ENCODE measurements at places on chromosomes 4 and X.

GRCh38 chr4:87100168-87100567, 120.2 kb downstream of the KLHL8 start:
- no peak for DNase-seq

GRCh38 chrX:31649201-31649600, 577.4 kb upstream of the FTHL17 start:
- DNase-seq: no peak

DNA sequence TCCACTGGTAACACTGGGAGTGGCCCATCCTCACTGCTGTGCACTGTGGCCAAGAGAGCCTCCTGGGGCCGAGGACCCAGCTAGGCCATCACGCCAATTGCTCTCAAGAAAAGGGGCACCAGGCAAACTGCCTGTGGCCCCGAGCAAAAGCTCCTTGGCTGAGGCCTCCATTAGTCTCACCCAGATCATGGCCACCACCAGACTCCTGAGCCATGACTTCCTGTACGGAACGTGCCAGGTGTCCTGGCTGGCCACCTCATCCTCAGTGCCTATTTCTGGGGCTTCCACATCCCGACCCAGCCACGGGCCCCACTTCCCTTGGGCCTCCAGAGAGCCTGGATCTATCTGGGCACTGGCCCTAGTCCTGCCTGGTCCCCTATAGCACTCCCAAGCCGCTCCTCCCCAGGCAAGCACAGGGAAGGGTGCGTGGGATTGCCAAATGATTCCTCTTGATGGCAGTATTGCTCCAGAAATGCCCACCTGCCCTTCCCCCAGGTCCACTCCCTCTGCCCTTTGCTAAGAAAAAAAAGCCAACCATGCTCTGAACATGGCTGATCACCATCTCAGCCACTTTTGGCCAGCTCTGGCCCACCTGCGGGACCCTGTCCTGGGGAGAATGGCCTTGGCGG, 212.6 kb upstream of the AGTR2 start:
- DNase-seq: no peak

- DNase-seq: no peak
Measured at GRCh38 chr4:86848136-86848535, 1.0 kb downstream of the SLC10A6 start.

DNA sequence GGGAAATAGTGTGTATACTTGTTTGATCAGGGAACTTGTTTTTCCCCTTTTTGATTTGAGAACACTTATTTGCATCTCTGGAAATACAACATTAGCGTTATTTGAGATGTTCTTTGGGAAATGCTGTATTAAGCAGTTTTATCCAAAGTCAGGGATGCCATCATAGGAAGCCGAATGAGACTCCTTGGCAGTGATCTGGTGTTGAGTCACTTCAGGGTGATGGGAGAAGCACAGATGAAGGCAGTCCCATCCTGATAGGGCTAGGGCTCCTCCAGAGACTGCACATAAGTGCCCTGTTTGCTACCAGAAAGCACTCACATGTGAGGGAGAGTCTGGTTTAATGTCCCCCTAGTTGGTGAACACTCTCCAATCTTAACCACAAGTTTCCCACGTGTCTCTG, 62.3 kb downstream of the IL1RAPL1 start:
- DNase-seq: no peak

DNA sequence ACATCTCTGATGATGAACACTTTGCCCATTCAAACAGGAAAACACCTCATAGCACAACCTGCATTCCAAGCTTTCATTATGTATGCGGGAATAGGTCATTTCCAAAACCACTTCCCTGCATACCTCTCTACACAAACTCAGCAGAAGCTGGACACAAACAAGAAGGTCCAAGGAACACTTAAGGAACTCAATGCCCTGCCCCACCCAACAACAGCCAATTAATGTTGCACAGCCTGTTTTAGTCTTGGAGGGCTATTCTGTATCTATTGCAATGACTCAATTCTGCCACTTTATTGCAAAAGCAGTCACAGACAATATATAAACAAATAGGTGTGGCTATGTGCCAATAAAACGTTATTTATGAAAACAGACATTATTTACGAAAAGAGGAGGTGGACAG, 16.7 kb downstream of the OPHN1 start:
- no peak for DNase-seq

DNA sequence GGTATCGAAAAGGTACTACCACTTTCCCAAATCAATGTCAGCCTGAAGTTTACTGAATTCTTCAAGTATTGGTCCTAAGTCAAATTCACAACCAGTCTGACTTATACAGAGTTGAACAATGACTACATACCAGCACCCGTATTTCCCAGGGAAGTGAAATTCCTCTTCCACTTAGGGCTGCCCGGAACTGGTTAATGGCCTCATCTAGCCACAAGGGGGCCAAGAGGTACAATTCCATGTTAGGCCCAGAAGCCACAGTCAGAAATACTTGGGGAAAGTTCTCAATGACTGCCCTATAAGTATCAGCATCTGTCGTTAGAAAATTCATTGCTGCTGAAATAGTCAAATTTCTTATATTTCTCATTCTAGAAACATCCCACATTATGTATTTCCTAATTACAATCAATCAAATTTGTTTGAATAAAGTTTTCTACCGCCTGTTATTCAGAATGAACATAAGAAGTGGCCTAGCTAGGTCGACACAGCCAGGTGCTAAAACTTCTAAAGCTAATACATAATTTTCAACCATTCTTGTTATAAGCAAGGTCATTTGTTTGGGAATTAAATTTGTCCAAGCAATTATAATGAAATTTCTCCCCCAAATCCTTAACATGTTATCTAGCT, 5.6 kb upstream of the PCDH7 start:
- DNase-seq: no peak

DNA sequence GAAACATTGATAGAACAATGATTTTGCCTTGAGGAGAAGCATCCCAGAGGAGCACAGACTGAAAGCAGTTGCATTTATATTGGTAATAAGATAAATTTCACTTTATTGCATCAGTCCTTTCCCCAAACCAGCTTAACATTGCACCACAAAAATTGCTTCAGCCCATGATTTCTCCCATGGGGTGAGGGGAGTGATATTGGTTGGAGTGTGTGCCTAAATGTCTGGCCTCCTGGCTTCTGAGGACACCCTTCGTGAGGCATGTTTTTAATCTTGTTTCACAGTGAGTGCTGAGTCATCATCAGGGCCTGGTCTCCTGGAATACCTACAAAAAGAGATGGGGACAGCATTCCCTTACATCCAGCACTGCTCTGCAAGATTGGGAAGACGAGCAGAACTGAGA, 487.9 kb downstream of the C4orf33 start:
- peak; percentile 13 for DNase-seq

- DNase-seq: no peak
Measured at GRCh38 chr4:106246441-106246840, 69.6 kb downstream of the TBCK start.
